ENCODE measurements at places on chromosomes 6 and 20.

DNA sequence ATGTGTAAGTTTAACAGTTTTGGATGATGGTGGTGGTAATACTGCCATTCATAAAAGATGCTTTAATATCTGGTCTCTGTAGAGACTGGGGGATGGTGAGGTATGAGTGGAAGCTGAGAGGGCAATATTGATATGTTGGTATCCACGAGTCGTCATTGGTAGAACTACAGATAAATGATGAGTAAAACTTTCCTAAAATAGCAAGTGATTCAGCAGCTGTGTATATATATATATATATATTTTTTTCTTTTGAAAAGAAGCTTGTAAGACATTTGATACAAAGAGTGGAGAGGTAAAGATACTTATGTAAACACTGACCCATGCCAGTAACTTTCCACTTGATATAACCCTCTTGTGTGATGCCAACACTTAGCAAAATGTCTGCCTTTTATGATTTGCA, 41.7 kb upstream of the CITED2 start:
- DNase-seq, result no peak

- no peak for DNase-seq
Measured at GRCh38 chr6:79544299-79544927, 7.2 kb upstream of the LCA5 start.

DNA sequence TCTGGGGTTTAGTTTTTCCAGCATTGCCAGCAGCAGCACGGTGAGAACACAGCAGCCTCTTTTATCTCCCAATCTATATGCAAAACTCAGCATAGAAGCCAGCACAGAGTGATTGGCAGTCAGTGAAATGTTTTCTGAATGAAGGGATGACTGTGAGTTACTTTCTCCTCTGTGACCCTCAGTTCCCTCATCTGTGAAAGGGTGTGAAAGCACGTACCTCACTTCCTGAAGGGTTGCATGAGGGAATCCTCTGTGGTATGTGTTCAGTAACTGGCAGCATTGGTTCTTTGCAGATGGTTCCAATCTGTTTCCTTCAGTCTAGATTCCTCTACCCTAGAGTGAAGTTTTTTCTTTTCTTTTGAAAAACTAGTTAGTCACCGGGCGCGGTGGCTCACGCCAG, 40.0 kb downstream of the EFCAB8 start:
- DNase-seq, result no peak

GRCh38 chr6:2890976-2891767, 11.9 kb downstream of the SERPINB9 start:
- DNase-seq, result no peak
